ENCODE measurements at places on chromosomes 16 and 17.
A peak's percentile ranks its signal among the peaks of the same experiment; 100 is the strongest.

- DNase-seq: peak; percentile 91
Measured at GRCh38 chr17:8185582-8186445, 4.2 kb downstream of the BORCS6 start.

DNA sequence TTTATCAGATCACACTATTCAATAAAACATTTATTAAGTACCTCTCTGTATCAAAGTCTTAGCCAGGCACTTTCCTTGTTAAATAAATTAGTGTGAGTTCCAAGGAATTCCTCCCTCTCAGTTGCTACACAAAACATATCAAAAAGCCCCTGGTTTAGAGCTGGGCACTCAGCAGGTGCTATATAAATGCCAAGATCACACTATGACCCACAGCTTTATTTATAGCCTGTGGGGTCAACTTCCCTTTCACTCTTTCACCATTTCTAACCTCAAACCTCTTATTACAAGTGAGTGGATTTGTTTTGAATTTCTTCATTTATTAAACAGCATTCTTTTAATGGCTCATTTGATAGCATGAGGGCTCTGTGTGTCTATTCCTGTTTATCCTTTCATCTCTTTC is 112.6 kb upstream of the MPHOSPH6 start:
- no peak for DNase-seq

DNA sequence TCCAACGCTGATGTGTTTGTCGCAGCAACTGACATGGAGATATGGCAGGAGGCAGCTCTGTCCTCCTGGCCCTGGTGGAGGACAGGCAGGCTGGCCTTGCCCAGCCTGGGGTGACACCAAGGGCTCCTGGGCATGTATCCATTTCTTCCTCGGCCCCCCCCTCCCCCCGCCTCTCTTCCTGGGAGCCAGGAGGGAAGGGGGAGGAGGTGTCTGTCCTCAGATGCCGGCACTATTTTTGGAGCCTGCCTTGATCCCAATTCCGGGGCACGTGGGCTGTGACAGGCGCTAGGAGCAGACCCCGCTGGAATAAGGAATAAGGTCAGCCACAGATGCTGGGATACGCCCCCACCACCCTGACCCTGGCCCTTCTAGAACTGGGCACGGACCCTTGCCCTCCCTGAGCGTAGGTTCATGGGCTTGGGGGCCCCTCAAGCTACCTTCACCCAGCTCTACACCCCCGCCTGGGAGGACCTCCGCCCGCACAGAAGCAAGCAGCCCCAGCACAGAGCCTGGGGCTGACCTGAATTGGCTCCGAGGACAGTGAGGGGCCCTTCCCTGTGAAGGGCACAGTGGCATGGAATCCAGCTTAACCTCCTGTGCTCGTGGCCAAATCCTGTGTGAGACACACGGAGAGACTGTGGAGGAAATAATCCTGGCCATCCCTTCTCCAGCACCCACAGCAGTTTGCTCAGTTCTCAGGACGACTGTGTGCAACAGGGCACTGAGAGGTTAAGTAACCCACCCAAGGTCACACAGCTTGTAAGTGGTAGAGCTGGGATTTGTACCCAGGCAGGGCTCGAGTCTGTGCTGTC is 24.1 kb downstream of the SEC14L5 start:
- DNase-seq: no peak

GRCh38 chr16:79601092-79601930 is 774 bp upstream of the MAF start:
- DNase-seq: no peak

DNA sequence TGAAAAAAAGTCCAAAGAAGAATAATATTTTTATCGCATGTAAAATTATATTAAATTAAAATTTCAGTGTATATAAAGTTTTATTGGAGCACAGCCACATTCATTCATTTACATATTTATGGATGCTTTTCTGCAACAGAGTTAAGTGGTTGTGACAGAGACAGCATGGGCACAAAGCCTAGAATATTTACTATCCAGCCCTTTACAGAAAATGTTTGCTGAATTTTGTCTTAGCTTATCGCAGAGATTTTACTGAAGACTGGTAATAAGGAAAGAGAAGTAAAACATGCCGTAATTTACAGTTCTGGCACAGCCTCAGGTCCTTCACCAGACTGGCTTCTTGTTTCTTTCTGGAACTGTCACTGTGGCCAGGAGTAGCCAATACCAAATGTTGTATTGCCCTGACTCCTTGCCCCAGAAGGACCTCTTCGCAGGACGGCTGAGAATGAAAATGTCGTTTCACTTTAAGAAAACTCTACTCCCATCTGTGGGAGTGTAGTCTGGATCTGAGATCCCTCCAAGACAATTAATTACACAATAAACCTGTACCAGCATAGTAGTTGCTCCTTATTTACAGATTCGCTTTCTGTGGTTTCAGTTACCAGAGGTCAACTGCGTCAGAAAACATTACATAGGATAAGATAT is 94.9 kb upstream of the GOT2 start:
- DNase-seq: no peak

GRCh38 chr17:17425005-17425404 is 51.8 kb upstream of the MED9 start:
- no peak for DNase-seq

DNA sequence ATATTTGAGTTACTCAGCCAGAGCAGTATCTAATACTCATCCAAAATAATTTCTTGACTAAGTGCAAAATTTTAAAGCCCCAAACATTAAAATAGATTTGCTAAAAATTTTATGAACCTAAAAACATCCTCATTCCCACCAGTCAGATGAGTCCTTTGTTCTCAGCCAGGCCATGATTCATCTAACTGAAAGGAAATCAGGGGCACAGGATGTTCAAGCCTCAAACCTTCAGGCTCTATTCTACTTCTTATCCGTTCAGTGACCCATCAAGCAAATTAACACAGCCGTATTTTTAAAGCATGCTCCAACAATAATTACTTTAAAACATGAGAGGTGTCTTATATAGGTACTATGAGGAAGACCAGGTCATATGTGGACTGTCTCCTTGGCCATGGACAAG is 176.5 kb upstream of the MON1B start:
- DNase-seq: no peak

DNA sequence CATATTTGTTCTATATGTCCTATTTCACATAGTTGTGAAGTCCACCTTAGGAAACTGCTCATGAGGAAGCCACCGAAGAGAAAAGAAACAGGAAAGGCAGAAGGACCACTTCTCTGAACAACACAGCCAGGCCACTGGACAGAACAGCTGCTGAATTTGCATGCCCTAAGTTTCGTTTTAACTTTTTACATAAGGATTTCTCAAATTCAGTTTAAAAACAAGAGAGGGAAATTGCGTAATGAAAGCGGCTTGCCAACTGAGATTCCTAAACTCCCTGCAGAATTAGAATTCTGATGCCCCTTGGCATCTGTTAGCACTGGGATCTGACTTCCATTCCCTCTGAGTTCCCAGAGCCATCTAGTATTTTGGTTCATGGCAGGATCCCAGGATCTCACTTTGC is 5.0 kb upstream of the CCL8 start:
- DNase-seq: no peak

- DNase-seq: no peak
Measured at GRCh38 chr16:74743668-74744299, 30.8 kb downstream of the FA2H start.

- DNase-seq: peak; percentile 56
Measured at GRCh38 chr17:18319604-18320256, 4.6 kb downstream of the SMCR8 start.

DNA sequence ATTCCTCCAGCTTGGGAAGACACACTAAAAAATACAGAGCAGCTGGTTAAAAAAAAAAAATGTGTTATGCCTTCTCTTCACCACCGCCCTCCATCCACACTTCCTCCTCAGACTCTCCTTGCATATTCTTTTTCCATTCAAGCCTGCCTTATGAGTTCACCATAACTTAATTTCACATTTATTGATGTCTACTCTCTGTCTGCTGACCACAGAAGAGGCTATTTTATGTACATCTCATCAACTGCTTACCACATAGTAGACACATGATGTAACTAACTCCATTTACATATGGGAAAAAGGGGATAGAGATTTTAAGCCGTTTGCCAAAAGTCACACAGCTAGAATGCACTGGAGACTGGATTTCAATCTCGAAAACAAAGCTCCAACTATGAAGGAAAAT is 409.8 kb downstream of the CDH11 start:
- no peak for DNase-seq

- DNase-seq: no peak
Measured at GRCh38 chr16:9363520-9363919, 272.1 kb downstream of the HAPSTR1 start.

- peak; percentile 60 for DNase-seq
Measured at GRCh38 chr16:2955779-2956578, 8.1 kb upstream of the KREMEN2 start.

- peak; percentile 84 for DNase-seq
Measured at GRCh38 chr17:45218895-45219661, 2.6 kb upstream of the FMNL1 start.

GRCh38 chr17:27322026-27322425 is 28.1 kb downstream of the WSB1 start:
- DNase-seq: no peak

DNA sequence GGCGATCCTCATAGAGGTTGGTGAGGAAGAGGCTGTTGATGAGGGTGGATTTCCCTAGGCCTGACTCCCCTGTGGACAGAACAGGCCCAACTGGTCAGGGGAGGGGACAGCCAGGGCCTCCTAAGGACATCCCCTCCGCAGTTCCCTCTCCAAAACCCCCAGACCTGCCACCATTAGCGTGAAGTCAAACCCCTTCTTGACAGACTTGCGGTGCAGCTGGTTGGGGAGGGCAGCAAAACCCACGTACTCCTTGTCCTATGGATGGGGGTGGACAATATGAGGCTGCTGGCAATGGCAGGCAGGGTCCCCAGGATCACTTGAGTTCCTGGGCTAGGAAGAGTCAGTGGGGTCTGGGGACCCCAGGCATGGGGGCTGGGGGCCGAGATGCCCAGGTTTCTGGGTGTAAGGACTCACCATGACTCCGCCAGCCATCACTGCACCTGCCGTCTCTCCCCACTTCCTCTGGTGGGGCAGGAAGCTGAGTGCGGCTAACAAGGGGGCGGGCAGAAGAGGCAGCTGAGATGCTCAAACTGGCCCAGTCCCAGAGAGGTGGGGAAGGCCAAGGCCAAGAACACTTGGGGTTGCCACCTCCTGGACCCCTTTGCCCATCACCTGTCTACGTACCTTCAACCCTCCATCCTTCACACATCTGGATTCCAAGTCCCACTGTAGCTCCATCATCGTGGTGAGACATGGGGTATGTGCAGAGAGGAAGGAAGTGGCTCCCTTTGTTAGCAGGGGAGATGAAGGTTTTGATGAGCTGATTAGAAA is at the start of gene SEPTIN1:
Gene SEPTIN1 (minus strand): TSS at position 451 of the 771 bp plus-strand sequence. CDS start 19 bp downstream, at position 432.
- peak; percentile 53 for DNase-seq

DNA sequence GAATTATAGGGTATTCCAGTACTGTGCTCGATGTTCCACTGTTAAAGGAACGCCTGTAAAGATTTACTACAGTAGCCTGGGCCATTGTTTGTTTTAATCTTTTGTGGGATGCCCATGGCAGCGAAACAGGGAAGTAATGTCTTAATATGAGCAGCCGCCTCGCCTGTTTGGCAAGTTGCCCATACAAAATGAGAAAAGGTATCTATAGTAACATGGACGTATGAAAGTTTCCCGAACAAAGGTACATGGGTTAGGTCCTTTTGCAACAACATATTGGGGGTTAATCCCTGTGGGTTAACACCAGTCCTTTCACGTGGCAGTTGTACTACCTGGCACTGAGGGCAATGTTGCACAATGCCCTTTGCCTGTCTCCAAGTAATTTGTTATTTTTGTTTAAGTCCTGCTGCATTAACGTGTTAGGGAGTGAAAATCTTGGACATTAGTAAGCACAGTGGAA is 21.1 kb upstream of the TMC5 start:
- DNase-seq: peak; percentile 68

DNA sequence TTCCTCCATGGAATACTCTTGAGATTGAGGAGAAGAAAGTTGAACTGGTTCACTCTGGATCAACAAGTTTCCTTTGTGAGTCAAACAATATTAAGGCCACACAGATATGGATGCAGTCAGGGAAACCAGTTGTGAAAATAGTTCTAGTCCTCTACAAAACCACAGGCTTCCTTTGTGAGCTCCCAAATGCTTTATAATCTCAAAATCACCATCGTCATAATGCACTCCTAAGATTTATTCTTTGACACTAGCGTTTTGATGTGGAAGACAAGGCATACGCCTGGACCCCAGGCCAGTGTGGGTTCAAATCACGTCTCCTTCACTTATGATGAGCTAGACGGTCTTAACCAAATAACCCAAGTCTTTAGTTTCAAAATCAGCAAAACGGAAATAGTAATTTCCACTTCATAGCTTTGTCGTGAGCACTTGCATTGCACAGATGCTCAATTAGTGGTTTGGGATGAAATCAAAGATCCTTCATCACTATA is 142.6 kb downstream of the STX8 start:
- DNase-seq: no peak

GRCh38 chr17:44049294-44050060 is 17.0 kb downstream of the LSM12 start:
- DNase-seq: no peak

DNA sequence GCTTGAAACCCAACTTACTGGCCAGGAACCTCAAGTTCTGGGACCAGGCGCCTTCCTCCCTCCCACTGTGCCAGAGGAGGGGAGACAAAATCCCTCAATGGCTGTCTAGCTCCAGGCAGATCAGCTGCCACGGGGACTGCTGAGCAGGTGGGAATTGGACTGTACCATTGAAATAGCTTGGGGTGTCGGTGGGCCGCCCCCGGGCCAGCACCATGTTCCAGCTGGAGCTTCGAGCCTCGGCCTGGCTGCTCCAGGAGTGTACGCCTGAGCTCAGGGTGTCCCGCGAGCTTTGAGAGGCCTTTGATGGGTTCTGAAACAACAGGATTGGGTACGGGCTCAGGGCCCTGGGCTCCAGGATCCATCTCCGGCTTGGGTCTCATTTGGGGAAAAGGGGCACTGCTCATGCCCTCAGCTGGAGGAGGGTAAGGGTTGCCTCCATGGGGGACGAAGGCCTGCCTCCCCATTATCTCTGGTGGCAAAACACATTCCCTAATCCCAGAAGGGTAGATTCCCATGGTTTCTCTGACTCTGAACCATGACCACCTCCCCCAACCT is 4.6 kb upstream of the SPATA32 start:
- no peak for DNase-seq

- DNase-seq: no peak
Measured at GRCh38 chr16:46894036-46894672, 10.0 kb downstream of the GPT2 start.

- DNase-seq: no peak
Measured at GRCh38 chr16:74950511-74950910, 34.4 kb downstream of the WDR59 start.

DNA sequence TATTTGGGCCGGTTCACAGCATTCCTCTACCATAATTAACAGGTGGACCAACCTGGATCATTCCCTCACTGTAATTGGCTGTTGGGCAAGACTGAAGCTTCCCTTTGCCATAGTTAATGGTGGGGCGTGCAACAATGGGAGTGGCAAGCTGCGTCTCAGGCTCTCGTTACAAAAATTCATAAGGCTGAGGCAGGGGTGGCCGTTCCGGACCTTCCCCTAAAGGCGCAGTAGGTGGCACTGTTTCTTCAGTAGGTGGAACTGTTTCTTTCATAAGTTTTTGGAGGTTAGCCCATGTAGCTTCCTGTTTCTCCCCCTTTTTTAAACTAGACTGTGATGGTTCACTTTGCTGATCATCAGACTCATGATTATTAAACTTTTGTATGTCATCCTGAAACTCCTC is 17.0 kb upstream of the TMC5 start:
- DNase-seq: peak; percentile 87

Measured in KBM-7 (cell line).